ENCODE measurements at places on chromosomes 1 and 21.

- DNase-seq = no peak
Measured at GRCh38 chr1:61156576-61157467, 74.5 kb downstream of the NFIA start.

DNA sequence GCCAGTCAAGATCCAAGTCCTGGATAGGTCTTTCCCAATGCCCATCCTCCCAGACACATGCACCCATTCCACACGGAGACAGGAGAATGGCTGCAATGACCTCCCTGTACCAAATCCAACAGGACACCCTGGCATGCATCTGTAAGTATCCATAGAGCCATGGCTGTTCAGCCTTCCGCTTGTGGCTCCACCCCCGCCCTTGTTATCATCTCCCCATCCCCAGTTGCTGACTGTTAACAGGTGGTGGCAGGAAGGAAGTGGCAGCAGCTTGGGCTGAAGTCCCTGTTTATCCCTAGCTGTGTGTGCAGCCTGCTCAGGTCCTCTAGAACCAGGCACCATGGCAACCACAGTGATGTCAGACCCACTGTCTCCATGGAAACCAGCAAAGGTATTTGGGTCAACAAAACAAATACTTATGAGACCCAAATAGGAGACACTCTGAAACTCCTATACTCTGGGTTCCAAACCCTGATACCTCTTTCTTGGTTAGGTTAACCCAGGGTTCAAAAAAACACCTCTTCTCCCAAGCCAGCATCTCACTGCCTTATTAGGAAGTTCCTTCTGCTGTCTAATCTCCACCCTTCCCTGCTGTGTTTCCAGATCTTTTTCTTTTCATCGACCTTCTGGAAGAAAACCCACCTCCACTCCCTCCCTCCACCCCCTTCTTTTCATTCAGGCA lies 721 bp downstream of the PBXIP1 start:
- peak; percentile 29 for DNase-seq

DNA sequence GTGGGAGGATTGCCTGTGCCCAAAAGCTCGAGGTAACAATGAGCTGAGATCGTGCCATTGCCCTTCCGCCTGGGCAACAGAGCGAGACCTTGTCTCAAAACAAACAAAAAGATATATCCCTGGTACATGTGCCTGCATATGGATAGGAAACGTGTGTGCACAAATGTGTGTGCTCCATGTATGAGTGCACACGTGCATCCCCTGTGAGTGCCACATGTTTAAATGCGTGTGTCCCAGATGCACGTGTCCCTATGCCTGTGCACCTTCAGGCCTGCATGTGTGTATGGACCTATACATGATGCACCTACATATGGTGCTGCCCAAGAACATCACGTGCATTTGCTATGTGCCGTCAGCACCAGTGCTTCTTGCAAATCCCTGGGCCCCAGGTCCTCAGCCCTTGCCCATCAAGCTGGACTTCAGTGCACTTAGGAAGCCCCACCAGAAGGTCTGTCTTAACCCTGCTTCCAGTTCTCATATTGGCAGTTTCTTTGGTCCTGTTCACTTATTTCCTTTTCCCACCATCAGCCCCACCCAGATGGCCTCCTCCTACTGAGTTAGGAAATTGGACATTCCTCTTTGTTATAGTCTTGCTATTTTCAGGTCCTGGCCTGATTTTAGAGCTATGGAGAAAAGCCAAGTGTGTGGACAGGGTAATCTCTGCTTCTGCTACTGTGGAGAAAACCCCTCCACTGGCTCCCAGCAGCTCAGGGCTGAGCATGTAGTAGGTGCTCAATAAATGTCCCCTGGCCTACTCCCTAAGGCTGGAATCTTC lies 15.4 kb downstream of the TIE1 start:
- DNase-seq = no peak

- no peak for DNase-seq
Measured at GRCh38 chr1:248906753-248907661, 972 bp downstream of the PGBD2 start.

- no peak for DNase-seq
Measured at GRCh38 chr1:21916447-21917238, 20.5 kb downstream of the HSPG2 start.

- peak; percentile 86 for DNase-seq
Measured at GRCh38 chr1:107804134-107804533, 160.8 kb downstream of the VAV3 start.

GRCh38 chr1:29412591-29412990 lies 176.3 kb downstream of the PTPRU start:
- no peak for DNase-seq

DNA sequence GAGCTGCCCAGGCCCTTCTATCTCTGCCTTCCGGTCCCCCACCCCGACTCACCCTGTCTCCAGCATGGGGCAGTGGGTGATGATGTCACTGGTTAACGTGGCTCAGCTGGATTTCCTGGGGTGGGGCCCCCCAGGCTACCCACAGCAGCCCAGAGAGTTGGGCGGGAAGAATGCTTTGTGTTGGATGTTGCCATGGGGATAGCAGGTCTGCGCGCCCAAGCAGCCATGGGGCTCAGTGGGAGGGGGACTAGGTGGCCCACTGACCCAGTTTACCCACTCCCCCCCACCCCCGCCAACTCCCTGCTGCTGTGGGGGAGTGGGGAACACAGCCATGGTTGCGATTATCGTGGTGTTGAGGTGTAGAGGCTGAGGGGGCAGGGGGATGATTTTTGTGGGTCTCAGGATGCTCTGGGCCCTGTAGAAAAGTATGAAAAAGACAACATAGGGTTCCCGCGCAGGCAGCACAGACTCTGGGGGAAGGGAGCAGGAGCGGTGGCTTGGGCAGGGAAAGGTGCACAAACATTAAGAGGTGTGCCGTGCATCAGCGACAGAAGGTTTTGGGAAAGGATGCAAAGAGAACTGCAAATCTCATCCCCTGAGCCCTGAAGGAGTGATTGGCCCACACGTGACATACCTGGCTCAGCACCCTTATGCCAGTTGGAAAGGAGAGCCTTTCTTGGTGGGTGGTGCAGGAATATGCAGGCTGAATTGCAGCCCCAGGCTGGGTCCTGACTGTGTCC lies 8.5 kb downstream of the CELSR2 start:
- no peak for DNase-seq

DNA sequence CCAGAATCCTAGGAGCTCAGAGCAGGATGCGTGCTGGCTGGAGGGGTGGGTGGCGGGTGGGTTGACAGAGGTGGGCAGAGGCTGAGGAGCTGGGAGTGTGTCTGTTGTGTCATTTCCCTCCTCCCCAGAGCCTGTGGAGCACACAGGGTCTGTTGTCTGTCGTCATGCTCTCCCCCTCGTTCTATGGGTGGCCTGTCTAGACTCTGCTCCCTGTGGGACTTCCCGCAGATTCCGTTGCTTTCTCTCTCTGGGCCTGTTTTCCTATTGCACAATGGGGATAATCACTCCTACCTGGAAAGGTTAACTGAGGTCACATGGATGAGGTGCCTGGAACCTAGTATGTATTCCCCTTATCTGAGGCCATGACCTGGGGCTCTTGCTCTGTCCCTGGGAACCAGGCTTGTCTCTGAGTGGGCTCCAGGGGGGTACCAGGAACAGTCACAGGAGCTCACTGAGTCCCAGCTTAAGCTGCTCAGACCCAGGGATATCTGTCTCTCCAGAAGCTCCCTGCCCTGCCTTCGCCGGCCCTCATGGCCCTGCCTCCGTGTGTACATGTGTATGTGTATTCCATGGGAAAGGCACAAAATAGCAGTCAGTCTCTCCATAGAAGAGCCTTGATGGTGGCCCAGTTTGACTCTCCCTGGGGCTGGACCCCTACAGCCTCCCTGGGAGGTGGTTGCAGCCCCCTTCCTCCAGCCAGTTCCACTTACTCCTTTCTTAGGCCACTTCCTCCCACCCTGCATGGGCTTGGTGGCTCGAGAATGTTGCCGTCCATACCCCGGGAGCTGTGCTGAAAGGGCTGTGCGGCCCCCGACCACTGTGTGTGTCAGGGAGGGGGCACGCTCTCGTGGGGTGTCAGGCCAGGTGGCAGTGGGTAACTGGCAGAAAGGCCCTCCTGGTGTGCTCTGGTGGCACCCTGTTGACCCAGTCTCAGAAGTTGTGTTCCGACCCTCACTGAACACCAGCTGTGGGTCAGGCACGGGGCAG lies 17.9 kb downstream of the PTPRF start:
- no peak for DNase-seq

- peak; percentile 54 for DNase-seq
Measured at GRCh38 chr1:153677718-153678518, 570 bp upstream of the NPR1 start.

DNA sequence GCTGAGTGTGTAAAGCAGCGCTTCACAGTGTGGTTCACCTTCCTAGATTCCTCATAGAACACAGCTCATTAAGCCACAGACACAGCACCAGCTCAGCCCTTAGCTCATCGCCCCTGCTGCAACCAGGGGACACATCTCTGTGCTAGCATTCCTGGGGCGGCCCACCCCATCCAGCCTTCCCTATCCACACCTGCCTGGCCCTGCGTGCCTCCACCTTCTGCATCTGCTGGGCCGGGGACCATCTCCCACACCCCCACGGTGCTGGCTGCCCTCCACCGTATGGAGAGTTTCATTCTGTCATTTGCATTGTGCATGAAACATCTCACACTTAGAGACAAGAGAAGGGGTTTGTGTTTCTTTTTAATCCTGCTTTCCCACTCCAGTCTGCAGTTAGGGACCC lies 35.8 kb upstream of the PRSS38 start:
- no peak for DNase-seq

DNA sequence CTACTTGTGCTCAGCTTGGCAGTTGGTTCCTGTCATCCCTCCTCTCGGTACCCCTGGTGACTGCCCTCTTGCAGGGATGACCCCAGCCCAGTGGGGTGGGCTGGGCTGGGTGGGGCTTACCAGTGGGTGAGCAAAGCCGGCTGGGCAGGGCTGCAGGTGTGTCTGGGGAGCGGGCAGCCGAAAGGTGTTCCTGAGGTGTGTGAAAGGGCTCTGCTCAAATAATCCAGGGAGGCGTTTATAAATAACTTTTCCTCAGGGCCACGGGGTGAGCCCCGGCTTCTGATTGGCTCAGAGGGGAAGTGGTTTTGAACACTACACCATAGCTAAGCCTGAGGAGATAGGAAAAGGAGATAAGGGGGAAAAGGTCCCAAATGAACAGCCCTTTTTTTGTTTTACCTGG lies at the start of gene SLC26A9:
Gene SLC26A9, minus strand, starts transcription at position 212 of the 400 bp plus-strand sequence. CDS start 7,636 bp downstream, outside the sequence.
- no peak for DNase-seq
